ENCODE measurements at places on chromosomes 12 and 14. TPM values are rescaled to one million over a fixed set of nuclear protein-coding genes. Genes with fewer than 3 reads are reported as not detected.

- no peak for DNase-seq
Observed at GRCh38 chr12:97275256-97275655, 187.3 kb upstream of the RMST start.

DNA sequence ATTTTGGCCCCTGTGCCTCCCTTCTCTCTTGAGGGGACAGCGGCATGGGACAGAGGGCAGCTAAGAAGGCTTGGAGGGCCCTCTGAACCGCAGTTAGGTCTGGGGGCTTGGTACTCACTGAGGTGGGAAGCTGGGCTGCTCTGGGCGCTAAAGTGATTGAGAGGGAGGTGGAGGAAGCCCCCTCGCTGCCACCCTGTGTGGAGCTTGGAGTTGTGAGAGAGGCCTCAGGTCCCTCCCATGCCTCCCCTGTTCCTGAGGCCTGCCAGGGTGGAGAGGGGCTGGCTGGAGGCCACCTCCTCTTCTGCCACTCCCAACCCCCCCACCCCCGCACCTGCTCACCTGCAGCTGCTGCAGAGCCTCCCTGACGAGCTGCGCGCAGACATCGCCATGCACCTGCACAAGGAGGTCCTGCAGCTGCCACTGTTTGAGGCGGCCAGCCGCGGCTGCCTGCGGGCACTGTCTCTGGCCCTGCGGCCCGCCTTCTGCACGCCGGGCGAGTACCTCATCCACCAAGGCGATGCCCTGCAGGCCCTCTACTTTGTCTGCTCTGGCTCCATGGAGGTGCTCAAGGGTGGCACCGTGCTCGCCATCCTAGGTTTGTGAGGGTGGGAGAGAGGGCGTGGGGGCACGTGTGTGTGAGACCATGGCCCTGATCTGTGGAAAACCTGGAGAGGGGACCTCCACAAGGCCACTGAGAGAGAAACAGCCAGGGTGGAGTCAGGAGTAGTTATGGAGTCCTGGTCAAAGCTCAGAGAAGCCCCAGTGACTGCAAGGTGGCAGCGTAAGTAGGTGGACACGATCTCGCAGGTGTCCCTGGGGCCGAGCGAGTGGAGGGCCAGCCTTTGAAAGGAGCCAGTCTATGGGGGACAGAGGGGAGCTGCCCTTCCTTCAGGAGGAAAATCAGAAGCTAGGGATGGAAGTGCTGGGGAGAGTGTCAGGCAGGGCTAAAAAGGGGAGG lies 11.2 kb downstream of the KCNH3 start:
- DNase-seq = no peak

DNA sequence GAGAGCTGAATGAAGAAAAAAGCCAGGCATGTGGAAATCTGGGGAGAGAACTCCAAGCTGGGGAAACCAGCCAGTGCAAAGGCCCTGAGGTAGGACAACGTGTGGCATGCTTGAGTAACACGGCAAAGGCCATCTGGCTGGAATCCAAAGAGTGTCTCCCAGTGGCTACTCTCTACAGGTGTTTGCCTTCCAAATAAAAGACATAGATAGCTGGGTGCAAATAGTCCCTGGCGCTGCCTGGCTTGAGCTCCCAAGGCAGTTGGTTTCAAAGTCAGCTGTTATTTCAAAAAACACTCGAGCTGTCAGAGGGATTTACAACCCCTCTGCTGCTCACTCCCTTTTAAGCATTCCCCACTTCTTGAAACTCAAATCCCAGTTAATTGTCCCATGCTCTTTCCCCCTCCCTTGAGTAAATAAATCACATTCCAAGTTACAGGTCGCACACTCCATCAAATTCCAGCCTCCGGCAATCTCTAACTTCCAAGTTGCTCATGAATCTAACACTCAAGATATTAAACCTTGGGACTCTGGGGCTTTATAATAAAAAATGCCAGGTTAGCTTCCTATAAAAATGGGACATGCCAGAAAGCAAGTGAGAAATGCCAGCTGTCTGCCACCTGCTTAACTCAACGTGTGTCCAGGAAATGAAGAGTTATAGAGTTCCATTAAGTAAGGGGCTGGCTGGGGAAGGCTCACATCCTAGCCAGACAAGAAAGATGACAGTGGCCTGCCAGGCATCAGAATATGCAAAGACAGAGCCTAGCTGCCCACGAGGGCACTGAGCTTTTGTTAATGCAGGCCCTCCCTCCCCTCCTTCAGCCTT lies 133.6 kb upstream of the NOS1 start:
- DNase-seq = no peak

- no peak for DNase-seq
Observed at GRCh38 chr12:104691721-104692556, 235.2 kb downstream of the CHST11 start.

DNA sequence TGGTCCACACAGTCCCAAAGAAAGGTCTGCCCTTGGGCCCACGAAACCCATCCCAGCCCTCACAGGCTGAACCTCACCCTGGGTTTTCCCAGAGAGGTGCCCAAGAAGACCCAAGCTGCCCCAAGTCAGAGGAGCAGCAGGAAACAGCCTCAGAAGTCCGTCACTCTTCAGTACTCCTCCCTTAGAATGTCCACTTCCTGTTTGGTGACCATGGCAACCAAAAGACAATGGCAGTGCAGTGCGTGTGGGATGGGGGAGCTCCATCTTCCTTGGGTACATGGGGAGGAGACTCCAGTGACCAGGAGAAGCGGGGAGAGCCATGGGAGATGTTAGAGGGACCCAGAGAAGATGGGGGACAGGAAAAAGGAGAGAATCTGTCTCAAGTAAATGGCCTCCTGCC lies 11.3 kb downstream of the SELPLG start:
- DNase-seq = peak; percentile 71

Gene TAS2R8
- total RNA-seq = not detected

Measured in HT1080 (cell line).